Umbilical cord (tissue), 2 donors: ENCODE measurements at places on chromosomes 3 and 15. TPM values are rescaled to one million over a fixed set of nuclear protein-coding genes. Genes with fewer than 3 reads are reported as not detected.

CXCR6 gene
- total RNA-seq: 2.2 TPM

GOLGA6L7 gene
- not detected for total RNA-seq

DPPA2 gene
- not detected for total RNA-seq

PARP16 gene
- total RNA-seq: 3.4 TPM

GORASP1 gene
- 36.4 TPM for total RNA-seq

HTD2 gene
- total RNA-seq: 1.7 TPM

IQCF5 gene
- 18.3 TPM for total RNA-seq

VEPH1 gene
- 11.6 TPM for total RNA-seq

CFAP100 gene
- 3.4 TPM for total RNA-seq

LRRC49 gene
- 28.9 TPM for total RNA-seq

MYZAP gene
- total RNA-seq: not detected

KBTBD12 gene
- total RNA-seq: 7.2 TPM

FETUB gene
- 1.2 TPM for total RNA-seq

TGM4 gene
- 3.1 TPM for total RNA-seq

SLC38A3 gene
- not detected for total RNA-seq

SUCLG2 gene
- total RNA-seq: 70.1 TPM

CTXN2 gene
- 1.2 TPM for total RNA-seq

PPIB gene
- total RNA-seq: 384 TPM

FRMD5 gene
- total RNA-seq: 5.8 TPM
